ENCODE measurements at places on chromosomes 5 and 9.

GRCh38 chr9:76379494-76379893 is 14.7 kb downstream of the RFK start:
- ATAC-seq = no peak

- no peak for ATAC-seq
Measured at GRCh38 chr9:99361817-99362216, 139.7 kb downstream of the SEC61B start.

DNA sequence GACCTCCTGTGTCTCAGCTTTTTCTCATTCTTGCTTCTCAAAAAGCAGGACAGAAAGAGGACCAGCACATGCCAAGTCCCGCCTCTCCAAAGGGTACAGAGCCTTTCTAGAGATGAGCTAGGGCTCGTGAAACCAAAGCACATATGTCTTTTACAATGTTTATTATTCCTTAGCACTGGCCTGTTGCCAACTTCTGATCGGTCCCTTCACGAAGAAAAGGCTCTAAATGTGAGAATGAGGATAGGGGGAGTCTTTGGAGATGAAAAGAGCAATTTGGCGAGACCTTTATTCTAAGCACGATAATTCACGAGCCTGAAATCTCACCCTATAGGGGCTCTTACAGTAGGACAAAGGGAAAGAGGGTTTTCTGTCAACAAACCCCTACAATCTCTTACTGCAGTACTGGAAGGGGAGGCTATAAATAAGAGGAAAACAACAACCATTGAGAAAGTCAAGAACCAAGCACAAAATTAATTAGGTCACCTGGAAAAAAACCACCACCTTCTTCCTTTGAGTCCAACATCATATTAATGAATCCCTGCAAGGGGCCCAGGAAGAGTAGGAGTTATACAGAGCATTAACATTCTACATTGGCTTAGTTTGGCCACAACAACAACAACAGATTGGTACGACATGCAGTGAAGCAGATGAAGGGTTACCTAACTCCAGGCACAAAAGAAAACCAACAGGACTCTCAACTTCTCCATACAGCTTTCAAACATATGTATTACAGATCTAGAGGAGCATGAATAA is 309.5 kb downstream of the PDE4D start:
- peak; percentile 36 for ATAC-seq

GRCh38 chr5:103098993-103099392 is 20.9 kb downstream of the GIN1 start:
- no peak for ATAC-seq

DNA sequence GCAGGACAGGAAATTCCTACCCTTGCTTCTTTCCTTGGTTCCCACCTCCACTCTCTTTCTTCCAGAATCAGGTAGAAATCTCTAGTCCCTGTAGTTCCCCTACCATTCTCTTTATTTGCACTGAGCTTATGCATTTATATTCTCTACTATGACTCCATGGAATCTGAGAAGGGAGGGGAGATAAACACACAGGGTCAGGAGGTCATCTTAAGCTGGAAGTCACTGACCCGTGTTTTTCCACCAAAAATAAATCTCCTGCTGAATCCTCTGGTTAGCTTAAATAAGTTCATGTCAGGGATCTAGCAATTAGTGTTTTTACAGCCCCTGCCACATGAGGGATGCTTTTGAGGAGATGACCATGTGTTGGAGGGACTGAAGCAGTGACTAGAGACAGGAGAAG is 3.7 kb downstream of the ACTL7B start:
- ATAC-seq = no peak

- no peak for ATAC-seq
Measured at GRCh38 chr9:133953976-133954709, 38.0 kb downstream of the VAV2 start.

GRCh38 chr5:88997937-88998336 is 115.0 kb upstream of the MEF2C start:
- no peak for ATAC-seq

GRCh38 chr9:107249131-107249533 is 33.9 kb upstream of the RAD23B start:
- ATAC-seq = no peak

DNA sequence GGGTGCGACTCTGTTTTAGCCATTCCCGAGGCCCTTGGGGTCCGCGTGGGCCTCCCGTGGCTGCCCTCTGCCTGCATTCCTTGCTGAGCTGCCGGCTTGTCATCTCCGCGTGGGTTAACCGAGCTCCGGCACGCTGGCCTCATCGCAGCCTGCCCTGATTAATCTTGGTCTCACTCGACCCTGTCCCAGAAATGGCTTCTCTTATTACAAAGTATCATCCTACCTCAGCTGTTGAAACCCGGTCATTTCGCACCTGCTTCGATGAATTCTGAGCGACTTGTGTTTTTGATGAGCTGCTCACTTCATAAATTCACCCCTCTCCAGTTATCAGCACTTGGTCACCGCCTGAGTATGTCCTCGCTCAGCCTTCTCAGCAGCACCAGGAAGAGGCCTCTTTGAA is 123.5 kb upstream of the EGFLAM start:
- no peak for ATAC-seq

DNA sequence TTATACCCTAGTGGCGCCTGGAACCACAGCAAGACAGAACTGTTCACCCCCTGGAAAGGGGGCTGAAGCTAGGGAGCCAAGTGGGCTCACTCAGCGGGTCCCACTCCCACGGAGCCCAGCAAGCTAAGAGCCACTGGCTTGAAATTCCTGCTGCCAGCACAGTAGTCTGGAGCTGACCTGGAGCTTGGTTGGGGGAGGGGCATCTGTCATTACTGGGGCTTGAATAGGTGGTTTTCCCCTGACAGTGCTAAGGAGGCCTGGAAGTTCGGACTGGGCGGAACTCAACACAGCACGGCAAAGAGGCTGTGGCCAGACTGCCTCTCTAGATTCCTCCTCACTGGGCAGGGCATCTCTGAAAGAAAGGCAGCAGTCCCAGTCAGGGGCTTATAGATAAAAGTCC is 19.5 kb downstream of the BTNL3 start:
- no peak for ATAC-seq

DNA sequence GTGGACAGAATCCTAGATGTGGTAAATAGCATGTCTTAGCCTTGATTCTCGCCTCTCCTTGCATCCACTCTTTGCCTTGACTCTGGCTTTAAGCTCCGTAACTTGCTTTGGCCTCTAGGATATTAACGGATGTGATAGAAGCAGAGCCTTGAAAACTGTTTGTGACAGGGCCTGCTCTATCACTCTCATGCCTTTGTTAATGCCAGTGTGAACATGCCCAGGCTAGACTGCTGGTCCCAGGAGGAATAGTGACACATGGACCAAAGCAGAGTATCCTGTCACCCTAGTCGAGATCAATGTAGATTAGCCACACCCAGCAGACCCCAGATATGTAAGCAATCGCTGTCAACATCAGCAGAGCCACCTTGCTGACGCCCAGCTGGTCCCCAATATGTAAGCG is 109.9 kb upstream of the C9orf72 start:
- ATAC-seq = no peak

- ATAC-seq = no peak
Measured at GRCh38 chr5:89303033-89303480, 420.1 kb upstream of the MEF2C start.

GRCh38 chr5:145247745-145248040 is 587.4 kb downstream of the PRELID2 start:
- ATAC-seq = no peak

DNA sequence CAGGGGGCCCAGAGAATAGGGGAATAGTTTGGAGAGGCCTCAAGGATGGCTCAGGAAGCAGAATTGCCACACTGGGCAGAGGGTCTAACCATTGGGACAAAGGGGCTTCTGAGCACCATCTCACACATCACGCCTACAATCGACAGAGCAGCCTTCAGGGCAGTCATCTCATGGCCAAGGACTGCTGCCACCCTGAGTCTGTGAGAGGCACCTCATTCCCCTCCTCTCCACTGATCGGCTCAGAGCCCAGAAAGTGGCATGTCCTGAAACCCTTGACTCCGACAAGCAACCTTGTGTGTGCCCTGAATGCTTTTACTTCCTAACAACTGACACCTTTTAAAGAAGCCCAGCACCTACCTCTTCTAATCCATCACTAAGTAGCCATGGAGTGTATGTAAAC is 128.9 kb upstream of the PTPN3 start:
- no peak for ATAC-seq

DNA sequence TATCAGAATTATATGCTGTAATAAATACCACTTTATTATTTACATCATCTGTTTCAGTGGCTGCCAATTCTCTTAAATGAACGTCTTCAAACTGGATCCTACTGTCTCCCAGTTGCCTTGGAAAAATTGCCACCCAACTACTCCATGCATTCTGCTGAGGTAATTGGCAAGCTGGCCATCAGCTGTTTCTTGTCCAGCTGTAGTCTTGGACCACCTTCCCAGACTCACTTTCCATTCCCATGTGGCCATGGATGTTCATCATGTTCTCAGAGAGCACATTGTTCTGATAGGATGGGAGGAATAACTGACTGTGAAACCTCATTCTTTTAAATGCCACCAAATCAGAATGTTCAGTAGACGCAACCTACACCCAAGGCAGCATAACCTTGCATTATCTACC is 157.5 kb downstream of the DOCK8 start:
- ATAC-seq = no peak

DNA sequence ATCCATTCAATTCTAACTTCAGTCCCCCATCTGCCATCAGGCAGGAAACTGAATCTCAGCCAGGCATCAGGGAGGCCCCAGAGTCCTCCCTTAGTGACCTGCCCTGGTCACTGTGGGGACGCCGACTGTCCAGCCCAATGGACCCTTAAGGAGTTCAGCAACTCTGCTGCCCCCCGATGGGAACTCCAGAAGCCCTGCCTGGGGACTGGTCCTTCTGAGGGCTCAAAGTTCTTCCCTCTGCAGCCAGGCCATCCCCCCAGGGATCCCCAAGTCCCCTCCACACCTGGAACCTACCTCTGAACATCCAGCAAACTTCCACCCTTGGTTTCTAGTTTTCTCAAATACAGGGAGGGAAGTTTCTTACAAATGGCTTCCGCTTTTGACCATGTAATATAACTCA is 76.8 kb downstream of the UBE2QL1 start:
- no peak for ATAC-seq

GRCh38 chr5:157563929-157564716 is 11.5 kb downstream of the ADAM19 start:
- no peak for ATAC-seq

GRCh38 chr5:3325972-3326840 is 269.4 kb upstream of the IRX1 start:
- no peak for ATAC-seq

GRCh38 chr5:168443533-168443932 is 42.7 kb upstream of the RARS1 start:
- no peak for ATAC-seq

DNA sequence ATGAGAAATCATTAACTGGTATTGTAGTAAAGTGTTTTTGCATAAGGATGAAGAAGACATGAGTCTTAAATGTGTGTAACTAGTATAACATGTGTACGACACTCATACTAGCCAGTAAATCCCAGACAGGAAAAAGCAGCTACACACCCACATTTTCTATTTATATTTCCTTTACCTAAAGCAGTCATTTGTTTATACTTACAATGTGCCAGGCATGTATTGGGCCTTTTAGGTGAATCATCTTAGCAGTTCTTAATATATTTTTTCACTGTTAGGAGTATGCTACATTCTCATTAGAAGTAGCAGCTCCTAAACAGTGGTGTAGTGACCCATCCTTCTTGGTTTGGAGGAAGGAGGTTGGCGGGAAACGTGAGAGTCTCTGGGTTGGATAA is 55.8 kb upstream of the TMC1 start:
- peak; percentile 75 for ATAC-seq

DNA sequence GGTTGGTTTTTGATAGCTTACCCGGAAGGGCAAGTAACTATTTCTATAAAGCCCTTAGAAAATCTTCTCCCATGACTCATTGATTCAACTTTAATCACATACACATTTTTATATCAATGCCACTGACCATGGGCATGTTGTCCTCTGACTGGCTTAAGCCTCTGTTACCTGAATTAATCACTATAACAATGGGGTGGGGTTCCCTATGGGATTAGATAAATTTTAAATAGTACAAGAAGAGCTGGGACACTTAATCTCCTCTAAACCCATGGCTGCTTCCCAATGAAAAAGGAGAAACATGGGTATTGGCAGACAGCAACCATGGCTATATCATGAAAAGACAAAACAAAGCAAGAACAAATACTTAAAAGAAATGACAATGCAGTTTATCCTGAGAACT is 636.2 kb downstream of the BRINP1 start:
- peak; percentile 96 for ATAC-seq

DNA sequence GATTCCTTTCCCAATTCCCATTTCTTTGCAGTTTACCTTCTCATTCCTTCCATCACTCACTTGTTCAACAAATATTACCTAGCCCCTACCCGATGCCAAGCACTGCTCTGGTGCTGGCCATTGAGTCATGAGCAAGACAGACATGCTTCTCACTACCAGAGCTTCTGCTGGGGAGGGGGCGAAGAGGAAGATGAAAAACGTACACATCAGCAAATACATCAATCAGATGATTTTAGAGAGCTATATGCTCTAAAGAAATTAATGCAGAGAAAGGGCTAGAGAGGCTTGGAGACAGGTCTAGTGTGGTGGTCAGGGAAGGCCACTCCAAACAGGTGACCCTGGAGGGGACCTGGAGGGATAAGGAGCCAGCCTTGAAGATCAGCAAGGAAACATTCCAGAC is 14.4 kb upstream of the FAT2 start:
- ATAC-seq = no peak

GRCh38 chr5:113600255-113600905 is 86.9 kb downstream of the YTHDC2 start:
- no peak for ATAC-seq

DNA sequence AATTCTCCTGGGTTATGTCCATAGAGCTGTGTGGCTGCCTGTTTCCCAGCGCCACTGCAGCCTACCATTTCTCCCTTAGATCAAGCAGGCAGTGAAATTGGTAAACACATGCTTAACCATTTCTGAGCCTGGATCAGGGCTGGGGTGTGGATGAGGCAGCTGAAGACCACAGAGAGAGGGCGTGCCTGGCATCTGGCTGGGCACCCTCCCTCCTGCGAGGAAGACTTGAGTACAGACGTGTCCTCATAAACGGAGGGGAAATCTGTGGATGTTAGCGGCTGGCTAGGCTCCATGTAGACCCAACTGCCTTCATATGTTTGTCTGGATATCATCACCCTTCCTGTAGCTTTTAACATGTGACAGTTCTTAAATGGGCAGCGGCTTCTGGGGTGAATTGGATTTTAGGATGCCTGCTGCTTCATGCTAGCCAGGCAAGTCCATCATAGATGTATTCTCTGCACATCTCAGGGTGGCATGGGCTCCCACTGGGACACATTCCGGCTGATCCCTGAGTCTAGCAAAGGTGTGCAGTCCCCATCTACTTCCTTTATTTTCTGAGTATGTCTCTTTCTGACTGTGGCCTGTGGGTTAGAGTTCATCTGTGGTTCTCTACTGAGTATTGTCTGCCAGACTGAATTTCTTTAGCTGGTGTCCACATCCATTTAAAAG is 11.0 kb downstream of the RGS3 start:
- ATAC-seq = no peak

- no peak for ATAC-seq
Measured at GRCh38 chr9:26142201-26142600, 464.0 kb upstream of the TUSC1 start.

- ATAC-seq = peak; percentile 34
Measured at GRCh38 chr9:125376261-125377226, 114.9 kb downstream of the GAPVD1 start.

Measured in esophagus mucosa (tissue), 1 donor.